ENCODE measurements at places on chromosomes 12 and 14.

- peak; percentile 19 for DNase-seq
These were observed 147.1 kb downstream of the PAPOLA start for GRCh38 chr14:96649327-96649601.

DNA sequence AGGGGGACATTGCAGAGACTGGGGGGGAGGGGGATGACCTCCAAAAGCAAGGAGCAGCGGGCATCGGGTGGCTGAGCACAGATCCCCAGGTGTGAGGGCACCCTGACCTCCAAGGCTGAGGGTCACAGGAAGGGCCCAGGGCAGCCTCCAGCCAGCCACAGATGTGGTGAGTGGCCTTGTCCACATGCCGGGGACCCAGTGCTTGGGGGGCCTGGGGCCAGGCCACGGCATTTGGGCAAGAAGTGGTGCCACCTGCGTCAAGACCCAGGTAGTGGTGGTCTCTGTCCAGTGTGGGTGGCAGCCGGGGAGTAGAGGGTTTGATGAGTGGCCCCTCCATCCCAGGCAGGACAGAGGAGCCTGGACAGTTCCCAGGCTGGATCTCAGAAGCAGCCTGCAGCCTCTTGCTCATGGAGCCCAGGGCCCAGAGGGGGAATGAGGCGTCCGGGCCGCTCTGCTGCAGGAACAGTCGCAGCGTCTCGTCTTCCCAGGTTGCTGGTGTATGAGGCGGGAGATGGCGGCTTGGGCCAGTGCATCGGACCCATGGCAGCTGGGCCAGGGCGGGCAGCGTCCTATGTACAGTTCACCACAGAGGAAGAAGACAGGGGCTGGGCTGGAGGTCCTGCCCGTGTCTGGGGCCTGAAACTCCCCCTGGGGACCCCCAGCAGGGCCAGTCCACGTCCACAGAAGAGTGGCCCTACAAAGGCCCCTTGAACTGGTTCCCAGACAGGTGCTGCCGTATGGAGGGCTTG lies 33.5 kb downstream of the CCNK start:
- DNase-seq, result no peak

DNA sequence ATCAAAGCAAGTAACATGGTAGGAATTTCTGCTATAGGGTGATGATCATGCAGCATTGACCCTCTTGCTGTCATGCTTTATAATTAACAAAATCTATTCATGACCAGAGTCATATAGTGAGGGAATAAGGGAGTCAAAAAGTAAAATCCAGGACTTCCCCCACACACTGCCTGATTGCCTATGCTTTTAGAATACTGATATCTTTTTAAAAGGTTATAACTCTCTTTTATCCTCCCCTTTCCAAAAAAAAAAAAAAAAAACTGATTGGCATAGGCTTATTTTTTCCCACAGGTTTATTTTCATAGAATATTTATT lies 51.4 kb downstream of the ZFP36L1 start:
- DNase-seq, result no peak

GRCh38 chr12:112367965-112368364 lies 14.3 kb downstream of the HECTD4 start:
- no peak for DNase-seq

- DNase-seq, result no peak
These were observed 31.5 kb upstream of the NUAK1 start for GRCh38 chr12:106170285-106170684.

DNA sequence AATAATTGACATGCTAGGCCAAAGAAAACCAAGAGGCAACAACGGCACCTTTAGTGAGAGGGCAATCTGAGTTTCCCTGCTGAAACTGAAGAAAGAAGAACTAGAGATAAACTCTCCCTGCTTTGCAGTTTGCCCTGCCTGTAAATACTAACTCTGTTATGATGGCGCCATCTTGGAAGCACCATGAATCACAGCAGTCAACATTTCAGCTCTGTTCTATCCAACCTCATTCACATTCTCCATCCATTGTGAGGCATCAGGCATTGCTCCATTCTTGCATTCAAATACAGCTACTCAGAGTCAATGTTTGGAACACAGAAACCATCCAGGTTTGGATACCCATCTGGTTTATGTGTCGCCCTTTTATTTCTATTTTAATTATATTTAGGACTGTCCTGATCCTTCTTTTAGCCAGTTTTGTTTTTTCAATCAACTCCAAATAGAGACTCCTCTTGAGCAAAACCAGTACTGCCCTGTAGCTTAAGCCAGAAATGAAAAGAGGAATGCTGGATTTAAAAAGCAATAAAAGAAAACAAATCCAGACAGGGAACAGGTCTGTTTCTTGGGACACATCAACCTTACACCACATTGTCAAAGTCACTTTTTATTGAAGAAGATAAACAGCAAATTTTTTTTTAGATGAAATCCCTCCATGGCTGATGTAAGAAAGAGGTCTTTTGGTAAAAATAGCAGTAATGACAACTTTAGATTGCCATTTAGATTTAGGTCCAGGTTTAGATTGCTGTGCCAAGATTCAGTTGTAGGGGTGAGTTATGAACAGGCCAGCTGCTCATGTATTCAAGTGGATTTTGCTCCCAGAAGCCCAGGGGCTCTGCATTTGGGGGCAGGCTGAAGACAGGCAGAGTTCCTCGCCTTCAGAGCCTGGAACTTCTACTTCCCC lies 33.3 kb upstream of the PPM1A start:
- no peak for DNase-seq

GRCh38 chr14:85402569-85403162 lies 127.3 kb upstream of the FLRT2 start:
- DNase-seq, result no peak

DNA sequence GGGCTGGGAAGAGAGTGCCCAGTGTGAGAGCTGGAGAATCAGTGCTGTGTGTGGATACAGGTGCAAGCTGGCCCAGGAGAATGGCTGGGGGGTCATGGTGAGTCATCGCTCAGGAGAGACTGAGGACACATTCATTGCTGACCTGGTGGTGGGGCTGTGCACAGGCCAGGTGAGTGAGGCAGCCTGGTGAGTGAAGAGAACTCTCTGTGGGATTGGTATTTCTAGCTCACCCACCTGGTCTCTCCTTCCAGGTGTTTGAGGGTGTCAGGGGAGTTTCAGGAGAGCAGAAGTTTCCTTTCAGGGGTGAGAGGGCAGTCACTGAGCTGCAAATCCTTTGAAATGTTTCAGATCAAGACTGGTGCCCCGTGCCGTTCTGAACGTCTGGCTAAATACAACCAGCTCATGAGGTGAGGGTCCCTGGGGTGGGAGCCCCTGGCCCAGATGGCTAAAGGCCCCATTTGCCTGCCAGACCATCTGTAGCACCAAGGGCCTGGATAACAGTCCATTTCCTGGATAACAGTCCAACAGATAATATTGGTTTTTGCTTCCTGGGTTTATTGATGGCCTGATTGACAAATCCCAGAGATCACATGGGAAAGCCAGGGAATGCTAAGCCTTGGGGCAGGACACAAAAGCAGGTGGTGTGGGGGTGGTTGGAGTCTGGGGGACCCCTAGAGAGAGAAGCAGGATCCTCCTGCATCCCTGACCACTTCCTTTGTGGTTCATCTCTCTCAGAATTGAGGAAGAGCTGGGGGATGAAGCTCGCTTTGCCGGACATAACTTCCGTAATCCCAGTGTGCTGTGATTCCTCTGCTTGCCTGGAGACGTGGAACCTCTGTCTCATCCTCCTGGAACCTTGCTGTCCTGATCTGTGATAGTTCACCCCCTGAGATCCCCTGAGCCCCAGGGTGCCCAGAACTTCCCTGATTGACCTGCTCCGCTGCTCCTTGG lies 5.5 kb upstream of the ATN1 start:
- DNase-seq, result no peak

DNA sequence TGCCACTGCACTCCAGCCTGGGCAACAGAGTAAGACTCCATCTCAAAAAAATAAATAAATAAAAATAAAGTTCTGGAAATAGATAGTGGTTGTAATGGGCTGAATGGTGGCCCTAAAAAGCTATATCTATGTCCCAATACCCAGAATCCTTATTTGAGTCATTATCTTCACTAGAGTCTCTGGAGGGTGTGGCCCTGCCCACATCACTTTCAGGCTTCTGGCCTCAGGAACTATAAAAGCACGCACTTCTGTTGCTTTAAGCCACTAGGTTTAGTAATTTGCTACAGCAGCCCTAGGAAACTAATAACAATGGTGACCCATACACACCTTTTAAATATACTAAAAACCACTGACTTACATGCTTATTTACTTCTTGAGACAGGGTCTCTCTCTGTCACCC lies 49.9 kb downstream of the MAP3K9 start:
- no peak for DNase-seq

DNA sequence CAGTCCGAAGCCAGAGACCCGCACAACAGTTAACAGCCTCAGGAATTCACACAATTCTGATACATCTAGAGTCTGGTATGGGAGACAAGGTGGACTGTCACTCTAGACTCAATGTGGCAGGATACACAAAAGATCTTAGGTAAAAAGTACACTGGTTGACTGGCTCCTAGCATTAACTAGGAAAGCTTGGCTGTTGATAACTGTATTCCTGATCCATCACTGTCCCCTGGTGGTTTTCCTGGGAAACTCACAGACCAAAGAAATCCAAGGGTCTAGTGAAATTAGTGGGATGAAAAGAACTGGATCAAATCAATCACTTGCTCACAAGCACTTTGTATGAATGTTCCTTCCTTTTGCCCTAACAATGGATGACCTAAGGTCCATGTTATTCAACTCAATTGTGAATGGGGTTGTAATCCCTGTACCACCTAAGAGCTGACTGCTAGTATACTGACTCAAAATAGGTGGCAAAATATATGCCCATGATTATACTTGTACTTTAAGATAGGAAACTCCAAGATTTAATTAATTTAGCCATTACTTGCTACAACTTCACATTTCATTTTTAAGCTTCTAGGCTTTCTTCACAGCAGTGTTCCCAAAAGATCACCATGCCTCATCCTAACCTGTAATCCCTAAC lies 14.0 kb downstream of the NPC2 start:
- peak; percentile 29 for DNase-seq

DNA sequence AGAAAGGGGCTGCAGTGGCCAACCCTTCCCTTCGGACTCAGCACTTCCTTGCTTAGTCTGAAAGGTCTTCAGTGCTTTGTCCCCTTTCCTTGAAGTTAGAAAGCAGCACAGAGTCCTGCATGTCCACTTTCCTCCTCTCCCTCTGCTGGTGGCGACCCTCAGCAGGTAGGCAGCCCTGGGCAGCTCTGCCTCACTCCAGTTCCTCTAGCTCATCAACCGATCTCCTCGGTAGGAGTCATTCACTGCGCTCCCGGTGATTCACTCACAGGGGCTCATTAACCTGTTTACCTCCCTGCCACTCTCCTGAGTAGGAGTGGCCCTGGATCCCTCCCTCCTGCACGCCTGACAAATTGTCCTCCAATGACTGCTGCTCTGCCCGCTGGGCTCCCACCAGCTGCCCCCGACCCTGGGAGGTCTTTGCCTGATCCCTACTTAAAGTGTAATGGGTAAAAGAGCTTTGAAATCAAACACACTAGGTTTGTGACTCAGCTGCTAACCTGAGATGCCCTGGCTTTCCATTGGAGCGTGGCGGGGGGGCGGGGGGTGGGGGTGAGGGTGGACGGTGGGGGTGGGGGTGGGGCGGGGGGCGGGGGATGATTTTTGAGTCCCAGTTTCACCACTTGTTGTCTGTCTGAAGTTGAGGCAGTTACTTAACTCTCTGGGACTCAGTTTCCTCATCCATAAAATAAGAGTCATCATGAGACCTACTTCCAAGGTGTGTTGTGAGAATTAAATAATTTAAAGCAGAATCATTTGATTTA lies 4.2 kb downstream of the SCNN1A start:
- DNase-seq, result peak; percentile 96

- DNase-seq, result no peak
These were observed 249.2 kb upstream of the BTG1 start for GRCh38 chr12:92394895-92395294.

DNA sequence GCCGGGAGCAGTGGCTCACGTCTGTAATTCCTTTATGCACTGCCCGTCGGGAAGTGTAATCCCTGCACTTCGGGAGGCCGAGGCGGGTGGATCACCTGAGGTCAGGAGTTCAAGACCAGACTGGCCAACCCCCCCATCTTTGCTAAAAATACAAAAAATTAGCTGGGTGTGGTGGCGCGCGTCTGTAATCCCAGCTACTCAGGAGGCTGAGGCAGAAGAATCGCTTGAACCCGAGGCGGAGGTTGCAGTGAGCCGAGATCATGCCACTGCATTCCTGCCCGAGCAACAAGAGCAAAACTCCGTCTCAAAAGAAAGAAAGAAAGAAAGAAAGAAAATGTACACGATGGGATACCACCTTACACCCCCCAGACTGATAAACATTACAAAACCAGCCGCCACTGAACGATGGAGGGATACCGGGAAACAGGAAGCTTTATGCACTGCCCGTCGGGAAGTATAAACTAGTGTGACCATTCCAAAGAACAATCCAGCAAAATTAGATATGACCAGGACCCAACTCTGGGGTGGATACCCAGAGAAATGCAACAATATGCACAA lies 1.1 kb downstream of the ABCD4 start:
- DNase-seq, result no peak

DNA sequence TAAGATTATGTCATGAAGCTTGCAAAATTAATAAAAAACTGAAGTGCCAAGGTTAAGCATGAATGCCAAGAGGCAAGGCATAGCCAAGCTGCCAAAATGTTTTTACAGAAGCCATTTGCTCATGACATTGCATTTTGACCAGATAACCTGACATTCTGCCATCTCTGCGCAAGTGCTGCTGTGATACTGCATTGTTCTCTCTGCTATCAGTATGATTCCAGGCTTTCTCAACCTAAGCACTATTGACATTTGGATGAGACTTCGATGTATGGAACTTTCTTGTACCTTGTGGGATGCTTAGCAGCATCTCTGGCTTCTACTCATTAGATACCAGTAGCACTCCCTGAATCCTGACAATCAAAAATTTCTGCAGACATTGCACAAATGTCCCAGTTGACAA lies 139.2 kb downstream of the RASSF9 start:
- DNase-seq, result no peak

- DNase-seq, result peak; percentile 93
These were observed 90.0 kb downstream of the RIN3 start for GRCh38 chr14:92603309-92604242.

DNA sequence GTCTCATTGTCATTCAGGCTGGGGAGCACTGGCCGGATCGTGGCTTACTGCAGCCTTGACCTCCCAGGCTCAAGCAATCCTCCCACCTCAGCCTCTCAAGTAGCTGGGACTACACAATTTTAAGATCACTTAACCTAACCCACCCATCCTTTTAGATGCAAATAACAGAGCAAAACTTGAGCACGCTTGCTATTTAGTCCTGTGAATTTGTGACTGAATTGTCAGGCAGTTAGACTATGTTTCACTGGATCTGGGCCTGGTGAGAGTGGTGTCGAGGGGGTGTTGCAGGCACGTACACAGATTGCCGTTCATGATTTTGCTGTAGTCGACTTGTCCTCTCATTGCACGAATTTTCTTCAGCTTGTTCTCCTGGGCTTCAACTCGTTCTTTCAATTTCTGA lies 38.2 kb downstream of the ZFYVE21 start:
- no peak for DNase-seq

DNA sequence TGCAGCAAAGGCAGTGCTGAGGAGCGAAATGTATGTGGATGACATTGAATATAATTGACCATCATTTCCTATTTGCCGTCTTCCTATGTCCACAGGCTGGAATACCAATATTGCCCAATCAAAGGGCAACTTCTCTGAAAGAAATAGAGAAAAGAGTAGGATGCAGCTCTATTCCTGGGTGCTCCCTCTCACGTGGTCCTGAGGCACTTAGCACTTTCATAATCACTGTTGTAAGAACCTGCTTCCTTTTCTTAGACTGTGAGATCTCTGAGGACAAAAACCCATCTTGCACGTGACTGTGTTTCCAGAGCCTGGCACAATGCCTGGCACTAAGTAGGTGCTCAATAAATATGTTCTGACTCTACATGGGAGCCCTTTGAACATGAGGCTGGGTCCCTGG lies 122.7 kb upstream of the CPM start:
- no peak for DNase-seq
